ENCODE measurements at places on chromosomes 6 and 20.

GRCh38 chr20:4091490-4092479 is 76.4 kb upstream of the RNF24 start:
- DNase-seq, result peak; percentile 37

- no peak for DNase-seq
These were observed 864 bp upstream of the BCLAF1 start for GRCh38 chr6:136290410-136291010.

GRCh38 chr20:41411391-41411847 is 44.8 kb upstream of the EMILIN3 start:
- no peak for DNase-seq

GRCh38 chr6:68638230-68638900 is 3.3 kb downstream of the ADGRB3 start:
- DNase-seq, result no peak

- peak; percentile 70 for DNase-seq
These were observed 16.1 kb upstream of the ZNF217 start for GRCh38 chr20:53609491-53610445.

- no peak for DNase-seq
These were observed 23.2 kb downstream of the CTCFL start for GRCh38 chr20:57501461-57502335.

DNA sequence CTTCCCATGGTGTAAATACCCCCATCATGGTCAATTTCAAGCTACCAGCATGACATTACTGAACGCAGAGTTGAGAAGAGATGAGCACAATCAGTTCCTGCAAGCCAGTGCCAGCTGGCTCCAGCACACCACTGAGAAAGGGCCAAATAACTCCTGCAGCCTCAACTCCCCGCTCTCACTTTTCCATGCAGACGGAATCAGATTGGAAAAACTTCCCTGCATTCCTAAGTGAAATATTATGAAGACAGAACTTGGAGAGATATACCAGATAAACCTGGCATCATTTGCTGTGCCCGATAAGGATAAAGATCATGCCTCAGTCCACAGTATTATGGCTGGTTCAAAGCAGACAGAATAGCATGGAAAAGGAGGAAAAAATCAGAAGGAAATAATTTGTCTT is 56.7 kb downstream of the FILIP1 start:
- DNase-seq, result no peak

DNA sequence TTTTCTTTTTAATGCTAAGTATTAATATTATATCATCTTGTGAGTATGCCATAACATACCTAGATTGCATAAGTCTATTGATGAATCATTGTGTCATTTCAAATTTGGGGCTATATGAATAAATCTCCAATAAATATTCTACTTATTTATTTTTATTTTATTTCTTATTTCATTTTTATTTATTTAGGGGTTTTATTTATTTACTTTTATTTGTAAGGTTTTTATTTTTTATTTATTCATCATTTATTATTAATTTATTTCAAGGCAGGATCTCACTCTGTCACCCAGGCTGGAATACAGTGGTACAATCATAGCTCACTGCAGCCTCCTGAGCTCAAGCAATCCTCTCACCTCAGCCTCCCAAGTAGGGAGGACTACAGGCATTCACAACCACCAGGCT is 36.3 kb downstream of the BMP5 start:
- DNase-seq, result no peak

DNA sequence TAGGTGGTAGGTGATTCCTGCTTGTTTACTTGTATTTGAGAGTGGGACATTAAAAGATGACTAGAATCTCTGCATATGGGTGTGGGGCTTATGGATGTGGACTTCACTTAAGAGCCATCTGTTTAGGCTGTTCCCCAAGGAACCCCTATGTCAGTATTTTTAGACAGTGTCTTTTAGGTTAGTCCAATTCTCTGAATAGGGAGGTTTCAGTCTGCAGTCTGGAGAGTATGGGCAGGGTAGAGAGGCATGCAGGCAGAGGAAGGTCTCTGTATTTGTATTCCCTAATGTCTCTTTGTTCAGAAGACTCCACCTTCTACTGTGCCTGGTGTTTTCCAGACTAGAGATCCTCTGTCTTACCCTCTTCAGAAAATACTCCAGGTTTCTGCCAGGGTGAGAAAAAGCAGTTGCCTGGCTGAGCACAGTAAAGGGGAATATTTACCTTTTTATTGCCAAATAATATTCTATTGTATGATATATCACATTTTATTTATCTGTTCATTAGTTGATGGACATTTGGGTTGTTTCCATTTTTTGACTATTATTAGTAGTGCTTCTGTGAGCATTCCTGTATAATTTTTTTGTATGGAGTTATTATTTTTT is 19.1 kb downstream of the SLX4IP start:
- DNase-seq, result no peak

DNA sequence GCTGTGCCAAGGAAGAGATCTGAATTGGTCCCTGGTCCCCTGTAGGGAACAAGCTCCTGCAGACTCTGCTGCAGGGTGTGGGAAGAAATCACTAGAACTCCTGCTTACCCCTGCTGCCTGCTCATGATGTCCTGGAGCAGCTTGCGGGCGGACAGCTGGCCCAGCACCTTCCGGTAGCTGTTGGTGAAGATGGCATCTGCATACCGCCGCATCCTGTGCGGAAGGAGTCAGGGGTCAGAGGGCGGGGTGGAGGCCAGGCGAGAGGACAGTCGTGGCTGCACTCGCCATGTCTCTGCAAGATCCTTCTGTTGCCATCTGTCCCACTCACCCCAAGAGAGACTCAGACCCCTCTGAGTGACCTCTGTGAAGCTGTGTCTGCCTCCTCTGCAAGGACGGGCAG is 5.3 kb downstream of the GHRH start:
- DNase-seq, result no peak

GRCh38 chr20:63061051-63061770 is 54.4 kb upstream of the BHLHE23 start:
- DNase-seq, result no peak

DNA sequence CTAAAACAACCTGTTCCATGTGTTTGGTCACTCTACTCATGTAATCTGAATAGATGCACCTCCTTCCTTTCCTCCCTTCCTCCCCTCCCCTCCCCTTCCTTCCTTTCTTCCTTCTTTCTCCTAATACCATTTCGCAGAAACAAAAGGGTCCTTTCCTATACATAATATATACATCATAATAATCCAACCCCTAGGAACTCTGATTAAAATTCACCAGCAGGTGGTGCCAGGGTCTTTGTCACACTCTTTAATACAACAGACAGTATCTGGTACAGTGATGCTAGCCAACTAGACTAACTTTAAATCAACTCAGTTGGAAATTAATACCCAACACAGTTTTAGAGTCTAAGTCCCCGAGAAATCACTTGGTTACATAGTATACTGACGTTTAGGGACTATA is 181.2 kb upstream of the SHLD1 start:
- DNase-seq, result peak; percentile 33

DNA sequence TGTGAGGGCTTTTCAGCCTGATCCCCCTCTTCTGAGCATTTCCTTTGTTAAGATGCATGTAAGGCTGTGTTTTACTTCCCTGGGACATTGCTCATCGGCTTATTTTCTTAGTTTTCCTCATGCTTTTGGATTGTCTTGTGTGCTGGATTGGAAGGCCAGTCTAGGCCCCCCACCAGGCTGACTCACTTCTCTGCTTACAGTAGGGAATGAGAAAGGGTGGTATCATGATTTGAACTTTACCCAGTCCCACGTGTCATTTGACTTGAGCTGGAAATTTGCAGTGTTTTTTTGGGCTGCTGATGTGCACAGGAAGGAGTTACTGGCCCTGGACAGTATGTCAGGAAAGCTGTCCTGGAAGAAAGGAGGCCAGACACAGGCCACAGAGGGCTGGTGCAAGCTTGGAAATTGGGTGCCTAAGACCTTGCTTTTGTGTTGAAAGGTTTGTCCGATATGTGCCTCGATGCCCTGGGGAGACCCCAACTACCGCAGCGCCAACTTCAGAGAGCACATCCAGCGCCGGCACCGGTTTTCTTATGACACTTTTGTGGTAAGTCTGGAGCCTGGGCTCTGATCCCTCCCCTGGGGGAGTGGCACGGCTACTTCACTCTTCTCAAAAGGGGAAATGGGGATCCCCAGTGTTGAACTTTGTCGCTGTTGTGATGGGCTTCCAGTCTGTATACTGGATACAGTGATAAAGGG is 12.8 kb downstream of the RNF114 start:
- DNase-seq, result no peak

DNA sequence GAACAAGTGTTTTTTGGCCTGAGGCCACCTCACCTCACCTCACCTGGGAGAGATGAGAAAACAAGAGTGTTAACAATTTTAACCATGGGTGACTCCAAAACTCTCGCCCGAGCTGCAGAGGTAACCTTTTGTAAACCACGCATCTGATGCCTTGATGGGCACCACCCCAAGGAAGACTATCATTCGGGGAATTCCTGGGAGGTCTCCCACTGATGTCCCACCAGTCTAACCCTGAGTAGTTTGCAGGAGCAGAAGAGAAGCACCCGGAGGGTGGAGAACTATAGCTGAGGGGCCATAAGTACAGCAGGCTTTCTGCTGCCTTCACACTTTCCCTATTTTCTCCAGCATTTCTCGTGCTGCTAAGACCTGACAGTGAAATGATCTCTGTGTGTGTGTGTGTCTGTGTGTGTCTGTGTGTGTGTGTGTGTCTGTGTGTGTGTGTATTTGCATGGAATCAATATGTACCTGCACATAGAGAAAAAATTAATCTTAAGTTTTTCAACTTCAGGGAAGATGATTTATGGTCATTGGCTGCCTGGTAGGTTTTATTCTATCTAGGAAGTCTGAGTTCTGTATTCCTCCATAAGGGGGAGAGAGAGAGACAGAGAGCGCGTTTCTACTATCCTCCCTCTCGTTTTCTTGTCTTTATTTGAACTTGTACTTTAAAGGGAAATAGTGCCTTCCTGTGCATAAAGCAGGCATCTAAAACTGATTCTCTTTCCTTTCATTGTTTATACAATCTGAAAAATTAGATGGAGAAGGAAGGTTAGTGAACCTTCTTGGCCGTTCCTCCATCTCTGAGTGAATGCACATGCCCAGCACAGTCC is 75.8 kb downstream of the CAP2 start:
- DNase-seq, result no peak

GRCh38 chr6:52155791-52156576 is 30.2 kb upstream of the IL17A start:
- DNase-seq, result no peak

DNA sequence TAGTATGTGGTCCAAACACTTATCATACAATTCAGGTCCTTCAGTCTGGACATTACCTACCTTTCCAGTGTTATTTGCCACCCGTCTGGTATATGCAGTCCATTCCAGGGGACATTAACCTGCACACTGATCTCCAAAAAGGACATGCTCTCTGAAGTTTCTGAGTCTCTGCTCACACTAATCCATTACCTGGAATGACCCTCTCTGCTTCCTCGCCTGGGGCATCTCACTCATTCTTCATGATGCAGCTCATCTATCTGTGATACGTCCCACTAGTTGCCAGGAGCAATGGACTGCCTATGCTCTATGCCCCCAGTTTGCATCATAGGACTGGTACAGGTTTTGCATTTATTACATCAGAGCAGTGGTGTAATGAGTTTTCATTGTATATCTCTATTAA is 5.9 kb upstream of the TUBB2B start:
- no peak for DNase-seq

- no peak for DNase-seq
These were observed 7.4 kb downstream of the SLC12A5 start for GRCh38 chr20:46036370-46036769.

- DNase-seq, result no peak
These were observed 6.1 kb downstream of the COL21A1 start for GRCh38 chr6:56241124-56241802.

- DNase-seq, result no peak
These were observed 18.1 kb downstream of the TUBB2B start for GRCh38 chr6:3209114-3210023.

DNA sequence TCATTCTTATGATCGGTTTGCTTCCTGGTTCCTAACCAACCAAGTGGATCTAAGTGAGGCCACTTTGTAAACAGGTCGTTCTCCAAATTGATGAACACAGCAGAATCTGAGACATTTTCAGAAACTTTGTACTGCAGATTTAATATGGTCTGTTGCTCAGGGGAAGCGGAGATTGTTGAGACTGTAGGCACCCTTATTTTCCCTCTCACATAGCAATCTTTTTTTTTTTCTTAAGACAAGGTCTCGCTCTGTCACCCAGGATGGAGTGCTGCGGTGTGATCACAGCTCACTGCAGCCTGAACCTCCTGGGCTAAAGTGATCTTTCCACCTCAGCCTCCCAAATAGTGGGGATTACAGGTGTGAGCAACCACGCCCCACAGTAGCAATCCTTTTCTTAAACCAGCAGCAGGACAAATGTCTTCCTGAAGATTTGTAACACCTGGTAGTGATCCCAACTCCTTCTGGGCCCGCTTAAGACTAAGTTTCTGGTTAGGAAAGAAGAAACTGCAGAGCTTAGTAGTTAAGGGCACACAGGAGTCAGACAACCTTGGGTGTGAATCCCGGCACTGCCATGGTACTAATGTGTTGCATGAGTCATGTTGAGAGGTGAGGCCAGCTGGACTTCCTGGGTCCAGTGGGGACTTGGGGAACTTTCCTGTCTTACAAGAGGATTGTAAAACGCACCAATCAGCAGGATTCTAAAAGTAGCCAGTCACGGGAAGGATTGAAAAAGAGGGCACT is 48.4 kb upstream of the EZR start:
- DNase-seq, result no peak

DNA sequence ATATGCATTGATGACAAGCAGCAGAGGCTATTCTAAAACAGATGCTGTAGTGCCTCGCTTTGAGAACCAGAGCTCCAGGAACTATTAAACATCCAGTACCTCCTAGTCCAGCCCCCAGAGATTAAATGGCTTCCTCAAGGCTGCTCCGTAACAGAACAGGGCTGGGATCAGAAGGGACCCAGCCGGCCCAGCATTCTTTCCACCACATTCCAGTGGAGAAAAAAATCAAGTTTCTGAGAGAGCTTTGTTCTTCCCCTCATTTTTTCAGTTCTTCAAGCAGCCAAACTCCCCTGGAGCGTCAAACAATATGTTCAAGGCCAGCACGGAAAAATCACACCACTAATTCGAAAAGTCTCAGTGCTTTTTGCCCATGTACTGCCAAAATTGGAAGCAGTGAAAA is 5.8 kb upstream of the STMND1 start:
- DNase-seq, result no peak

DNA sequence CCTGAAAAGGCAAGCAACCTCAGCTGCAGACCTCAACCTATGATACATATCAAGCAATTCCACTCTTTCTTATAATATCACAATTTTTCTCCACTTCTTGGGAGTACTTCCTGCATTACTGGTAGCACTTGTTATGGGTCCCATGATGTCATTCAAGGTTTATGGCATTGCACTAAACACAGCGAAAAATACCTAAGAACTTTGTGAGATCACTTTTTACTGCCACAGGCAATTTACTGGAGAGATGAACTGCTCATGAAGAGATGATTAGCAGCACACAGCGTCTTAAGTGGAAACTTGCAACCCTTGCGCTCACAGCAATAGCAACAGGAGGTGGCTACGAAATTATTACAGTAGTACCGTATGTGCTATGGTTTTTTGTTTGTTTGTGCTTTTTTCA is 19.3 kb upstream of the RIMS4 start:
- DNase-seq, result no peak

DNA sequence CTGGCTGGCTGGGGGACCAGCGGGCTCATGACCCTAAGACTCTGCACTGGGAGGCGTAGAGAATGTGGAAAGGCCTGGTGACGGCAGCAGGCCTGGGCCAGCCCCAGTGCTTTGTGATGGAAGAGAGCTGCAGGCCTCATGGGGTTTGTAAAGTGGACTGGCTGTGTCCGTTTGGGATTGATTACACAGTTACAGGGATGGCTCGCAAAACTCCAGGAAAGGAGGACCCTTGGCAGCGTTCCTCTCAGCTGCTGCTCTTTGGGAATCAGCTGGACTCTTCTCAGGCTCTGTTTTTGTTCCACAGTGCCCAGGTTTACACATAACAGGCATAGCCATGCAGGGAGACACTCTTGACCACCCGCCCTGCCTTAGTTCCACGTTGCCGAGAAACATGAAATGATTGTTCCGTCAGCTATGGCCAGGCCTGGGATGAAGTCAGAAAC is 89.0 kb downstream of the SLX4IP start:
- no peak for DNase-seq
